ENCODE measurements at places on chromosomes 16 and 17.

DNA sequence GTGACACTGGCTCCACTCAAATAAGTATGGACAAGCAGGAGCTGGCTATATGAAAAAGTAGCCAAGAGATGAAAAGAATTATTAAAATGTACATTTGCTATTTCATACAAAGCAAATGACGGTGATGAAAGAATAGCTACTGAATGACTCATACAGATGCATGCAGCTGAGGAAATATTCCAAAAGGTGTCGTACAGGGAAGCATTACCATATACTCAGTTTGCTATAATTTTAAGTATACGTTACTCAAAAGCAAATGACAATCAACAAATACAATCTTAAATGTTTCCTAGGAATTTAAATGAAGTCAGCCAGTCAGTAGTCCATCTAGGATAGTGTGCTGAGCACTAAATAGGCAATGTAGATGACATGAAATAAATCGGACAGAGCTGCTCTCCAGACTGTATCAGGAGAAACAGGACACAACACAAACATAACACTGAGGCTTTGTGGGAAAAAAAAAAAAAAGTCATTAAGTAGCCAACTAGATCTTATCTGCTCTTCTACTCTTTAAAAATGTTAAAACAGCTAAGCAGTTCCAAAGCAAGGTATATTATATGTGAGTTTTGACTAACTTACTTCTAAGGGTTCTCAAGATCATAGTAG, 65.0 kb downstream of the NCOR1 start:
- DNase-seq = no peak

DNA sequence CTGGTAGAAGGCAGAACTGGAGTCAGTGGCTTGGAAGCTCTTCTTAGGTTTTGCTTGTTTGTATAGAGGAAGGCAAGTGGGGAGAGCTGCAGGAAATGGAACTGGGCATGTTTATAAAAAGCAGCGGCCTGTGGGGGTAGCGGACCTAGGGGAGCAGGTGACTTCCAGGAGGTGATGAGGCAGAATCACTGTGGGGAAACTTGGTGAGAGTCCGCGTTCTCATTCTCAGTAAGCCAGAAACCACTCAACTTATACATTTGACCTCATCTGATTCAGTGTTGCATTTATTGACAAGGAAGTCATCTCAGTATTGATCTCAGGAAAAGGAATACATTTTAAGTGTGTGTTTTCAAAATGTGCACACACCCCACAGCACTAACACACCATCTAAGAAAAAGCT, 299.8 kb downstream of the CNTNAP4 start:
- no peak for DNase-seq

- peak; percentile 97 for DNase-seq
Observed at GRCh38 chr17:20063665-20064648, 54.8 kb downstream of the SPECC1 start.

GRCh38 chr16:87733190-87733589, 32.6 kb downstream of the KLHDC4 start:
- DNase-seq = no peak

DNA sequence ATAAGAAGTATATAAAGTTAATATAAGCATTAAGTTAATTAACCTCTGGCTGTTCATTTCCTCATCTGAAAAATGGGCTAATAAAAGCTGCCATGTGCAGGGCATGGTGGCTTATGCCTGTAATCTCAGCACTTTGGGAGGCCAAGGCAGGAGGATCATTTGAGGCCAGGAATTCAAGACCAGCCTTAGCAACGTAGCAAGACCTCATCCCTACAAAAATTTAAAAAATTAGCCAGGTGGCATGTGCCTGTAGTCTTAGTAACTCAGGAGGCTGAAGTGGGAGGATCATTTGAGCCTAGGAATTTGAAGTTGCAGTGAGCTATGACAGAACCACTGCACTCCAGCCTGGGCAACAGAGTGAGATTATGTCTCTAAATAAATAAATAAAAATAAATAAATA, 40.6 kb upstream of the MMD start:
- DNase-seq = no peak

DNA sequence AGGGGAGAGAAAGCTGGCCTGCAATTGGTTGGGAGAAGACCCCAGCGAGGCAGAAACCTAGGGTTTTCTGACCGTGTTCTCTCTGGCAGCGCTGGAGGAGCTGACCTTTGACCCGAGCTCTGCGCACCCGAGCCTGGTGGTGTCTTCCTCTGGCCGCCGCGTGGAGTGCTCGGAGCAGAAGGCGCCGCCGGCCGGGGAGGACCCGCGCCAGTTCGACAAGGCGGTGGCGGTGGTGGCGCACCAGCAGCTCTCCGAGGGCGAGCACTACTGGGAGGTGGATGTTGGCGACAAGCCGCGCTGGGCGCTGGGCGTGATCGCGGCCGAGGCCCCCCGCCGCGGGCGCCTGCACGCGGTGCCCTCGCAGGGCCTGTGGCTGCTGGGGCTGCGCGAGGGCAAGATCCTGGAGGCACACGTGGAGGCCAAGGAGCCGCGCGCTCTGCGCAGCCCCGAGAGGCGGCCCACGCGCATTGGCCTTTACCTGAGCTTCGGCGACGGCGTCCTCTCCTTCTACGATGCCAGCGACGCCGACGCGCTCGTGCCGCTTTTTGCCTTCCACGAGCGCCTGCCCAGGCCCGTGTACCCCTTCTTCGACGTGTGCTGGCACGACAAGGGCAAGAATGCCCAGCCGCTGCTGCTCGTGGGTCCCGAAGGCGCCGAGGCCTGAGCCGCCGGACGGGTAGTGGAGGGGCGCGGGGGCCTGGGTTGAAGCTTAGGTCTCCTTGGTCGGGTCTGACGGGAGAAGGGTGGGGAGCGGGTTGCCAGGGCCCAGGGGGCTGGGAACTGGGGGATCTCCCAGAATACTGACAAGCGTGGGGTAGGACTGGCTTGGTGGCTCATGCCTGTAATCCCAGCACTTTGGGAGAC, 7.4 kb upstream of the PYDC1 start:
- DNase-seq = no peak

DNA sequence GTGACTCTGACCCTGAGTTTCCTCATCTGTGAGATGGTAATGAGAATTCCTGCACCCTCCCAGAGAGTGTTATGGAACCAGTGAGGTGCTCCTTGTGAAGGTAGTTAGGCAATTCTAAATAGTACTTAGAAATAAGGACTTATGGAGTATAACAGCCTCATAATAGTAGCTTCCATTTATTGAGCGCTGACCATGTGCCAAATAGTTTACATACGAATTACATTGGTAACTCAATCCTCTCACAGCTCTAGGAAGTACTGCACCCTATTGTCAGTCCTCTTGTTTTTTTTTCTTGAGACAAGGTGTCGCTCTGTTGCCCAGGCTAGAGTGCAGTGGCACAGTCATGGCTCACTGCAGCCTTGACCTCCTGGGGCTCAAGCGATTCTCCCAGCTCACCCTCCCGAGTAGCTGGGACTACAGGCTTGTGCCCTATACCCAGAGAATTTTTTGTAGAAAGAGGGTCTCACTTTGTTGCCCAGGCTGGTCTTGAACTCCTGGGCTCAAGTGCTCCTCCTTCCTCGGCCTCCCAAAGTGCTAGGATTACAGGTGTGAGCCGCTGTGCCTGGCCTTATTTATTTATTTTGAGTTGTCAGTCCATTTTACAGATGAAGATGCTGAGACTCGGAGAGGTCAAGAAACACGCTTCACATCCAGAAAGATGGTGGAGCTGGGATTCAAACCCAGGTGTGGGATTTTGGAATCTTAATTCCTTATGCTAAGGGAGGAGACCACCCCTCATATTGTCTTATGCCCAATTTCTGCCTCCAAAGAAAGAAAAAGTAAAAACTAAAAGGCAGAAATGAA, 2.9 kb downstream of the TNS4 start:
- DNase-seq = no peak

DNA sequence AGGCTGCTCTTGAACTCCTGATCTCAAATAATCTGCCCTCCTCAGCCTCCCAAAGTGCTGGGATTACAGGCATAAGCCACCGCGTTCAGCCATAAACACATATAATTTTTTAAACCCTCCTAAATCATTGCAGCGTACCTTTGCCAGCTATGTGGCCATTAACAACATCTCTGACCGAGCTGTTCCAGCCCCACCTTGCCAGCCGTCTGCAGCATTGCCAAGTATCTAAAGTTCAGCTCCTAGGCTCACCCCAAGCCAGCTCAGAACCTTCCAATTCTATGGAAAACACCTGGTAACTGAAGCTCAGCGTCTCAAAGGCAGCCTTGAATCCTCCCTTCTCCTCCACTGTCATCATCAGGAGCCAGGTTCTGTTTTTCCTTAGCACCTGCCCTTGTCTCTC, 5.1 kb upstream of the MEIOB start:
- no peak for DNase-seq

- DNase-seq = no peak
Observed at GRCh38 chr16:78317564-78318240, 218.2 kb downstream of the WWOX start.

GRCh38 chr17:48328457-48328856, 101.6 kb downstream of the SKAP1 start:
- no peak for DNase-seq
